Left ventricle myocardium superior (tissue), 1 donor: ENCODE measurements at places on chromosomes 1 and 21. TPM values are rescaled to one million over a fixed set of nuclear protein-coding genes. Genes with fewer than 3 reads are reported as not detected.

DNA sequence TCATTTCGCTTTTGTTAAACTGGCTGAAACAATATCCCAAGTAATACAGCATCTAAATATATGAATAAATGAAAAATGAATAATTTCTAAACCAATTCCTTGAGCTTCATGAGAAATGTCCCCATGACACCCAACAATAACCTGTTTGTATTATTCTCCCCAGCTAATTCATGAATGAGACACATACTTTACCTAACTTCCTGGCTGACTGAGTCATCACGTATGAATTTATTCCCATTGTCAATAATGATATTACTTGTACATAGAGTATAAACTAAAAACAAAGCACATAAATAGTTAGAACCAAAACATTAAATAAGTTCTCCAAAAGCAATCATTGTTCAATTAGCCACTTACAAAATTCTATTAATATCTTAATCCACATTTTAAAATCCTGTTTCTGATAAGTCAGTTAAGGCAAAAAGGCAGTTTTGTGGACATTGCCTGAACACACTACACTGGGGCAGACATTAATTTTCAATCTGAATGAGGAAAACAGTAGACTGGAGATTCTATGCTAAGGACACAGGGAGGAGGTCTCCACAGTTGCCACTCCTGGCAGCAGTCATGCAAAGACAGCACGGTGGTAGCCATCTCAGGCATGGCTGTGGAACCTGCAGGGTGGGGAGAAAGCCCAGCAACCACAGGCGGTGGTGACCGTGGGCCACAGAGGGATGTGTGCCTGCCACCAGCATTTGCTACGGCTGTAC lies 48.2 kb downstream of the SLC9C2 start:
- no peak for DNase-seq

DNA sequence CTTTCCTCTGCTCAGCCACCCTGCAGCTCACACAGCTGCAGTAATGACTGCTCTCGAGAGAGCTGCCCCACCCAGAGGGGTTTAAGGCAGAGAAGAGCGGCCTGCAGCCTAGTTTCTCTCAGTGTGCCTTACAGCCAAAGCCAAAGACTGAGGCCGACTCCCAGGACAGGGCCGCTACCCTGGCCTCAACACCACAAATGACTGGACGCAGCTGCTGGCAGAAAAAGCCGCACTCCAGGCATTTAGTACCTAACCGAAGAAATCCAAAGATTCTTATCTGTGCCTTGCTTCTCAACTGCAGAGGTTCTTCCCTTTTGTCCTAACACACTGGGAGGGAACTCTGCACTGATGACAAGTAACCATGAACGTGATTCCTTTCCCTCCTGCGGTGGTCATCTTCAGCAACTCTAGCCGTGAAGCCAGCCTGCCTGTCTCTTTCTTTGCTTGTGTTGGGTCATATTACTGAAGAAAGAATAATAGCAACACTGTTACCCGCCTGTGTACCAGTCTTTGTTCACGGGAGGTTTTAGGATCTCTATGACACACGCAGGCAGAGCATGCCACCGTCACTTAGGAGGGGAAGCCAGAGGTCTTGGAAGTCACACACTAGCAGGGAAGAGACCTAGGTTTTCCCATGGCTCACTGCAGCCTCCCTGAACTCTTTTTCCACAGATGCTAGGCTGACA lies 202.7 kb downstream of the RHOU start:
- peak; percentile 55 for DNase-seq

The C1orf74 gene
- 2.0 TPM for total RNA-seq

The NTMT2 gene
- total RNA-seq, result 5.9 TPM

The RPE65 gene
- total RNA-seq, result not detected

The TRIM67 gene
- total RNA-seq, result not detected
